ENCODE measurements at places on chromosomes 7 and 10.
A peak's percentile ranks its signal among the peaks of the same experiment; 100 is the strongest.

- DNase-seq: peak; percentile 87
These were observed 252.6 kb downstream of the CELF2 start for GRCh38 chr10:11270135-11270857.

DNA sequence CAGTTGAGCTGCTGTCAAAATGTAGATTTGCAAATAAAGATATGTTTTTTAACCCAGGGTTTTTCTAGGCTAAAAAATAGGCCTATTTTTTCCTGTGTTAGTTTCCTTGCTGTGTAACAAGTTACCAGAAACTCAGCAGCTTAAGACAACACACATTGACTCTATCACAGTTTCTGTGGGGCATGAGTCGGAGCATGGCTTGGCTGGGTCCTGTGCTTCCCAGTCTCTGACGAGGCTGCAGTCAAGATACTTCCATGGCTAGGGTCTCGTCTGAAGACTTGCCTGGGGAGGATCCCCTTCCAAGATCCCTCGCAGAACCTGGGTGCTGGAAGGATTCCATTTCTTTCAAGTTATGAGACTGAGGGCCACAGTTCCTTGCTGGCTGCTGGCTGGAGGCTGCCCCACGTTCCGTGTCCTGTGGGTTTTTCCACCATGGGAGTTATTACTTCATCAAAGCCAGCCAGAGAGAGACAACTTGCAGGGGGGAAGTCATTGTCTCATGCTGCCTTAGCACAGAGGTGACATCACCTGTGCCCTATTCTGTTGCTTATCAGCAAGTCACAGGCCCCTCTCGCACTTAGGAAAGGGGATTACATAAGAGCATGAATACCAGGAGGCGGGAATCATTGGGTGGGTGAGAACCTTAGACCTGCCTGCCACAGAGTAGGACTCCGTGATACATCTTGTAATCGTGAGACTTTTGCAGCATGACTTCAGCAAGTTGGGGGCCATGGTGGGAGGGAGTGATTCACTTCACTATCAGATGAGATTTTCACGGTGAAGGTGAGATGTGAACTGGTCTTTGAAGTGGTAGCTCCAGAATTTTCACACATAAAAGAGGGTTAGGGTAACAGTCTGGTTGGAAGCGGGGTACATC lies 77.9 kb downstream of the CCNY start:
- no peak for DNase-seq

- no peak for DNase-seq
These were observed 45.3 kb downstream of the PDLIM1 start for GRCh38 chr10:95245425-95246055.

DNA sequence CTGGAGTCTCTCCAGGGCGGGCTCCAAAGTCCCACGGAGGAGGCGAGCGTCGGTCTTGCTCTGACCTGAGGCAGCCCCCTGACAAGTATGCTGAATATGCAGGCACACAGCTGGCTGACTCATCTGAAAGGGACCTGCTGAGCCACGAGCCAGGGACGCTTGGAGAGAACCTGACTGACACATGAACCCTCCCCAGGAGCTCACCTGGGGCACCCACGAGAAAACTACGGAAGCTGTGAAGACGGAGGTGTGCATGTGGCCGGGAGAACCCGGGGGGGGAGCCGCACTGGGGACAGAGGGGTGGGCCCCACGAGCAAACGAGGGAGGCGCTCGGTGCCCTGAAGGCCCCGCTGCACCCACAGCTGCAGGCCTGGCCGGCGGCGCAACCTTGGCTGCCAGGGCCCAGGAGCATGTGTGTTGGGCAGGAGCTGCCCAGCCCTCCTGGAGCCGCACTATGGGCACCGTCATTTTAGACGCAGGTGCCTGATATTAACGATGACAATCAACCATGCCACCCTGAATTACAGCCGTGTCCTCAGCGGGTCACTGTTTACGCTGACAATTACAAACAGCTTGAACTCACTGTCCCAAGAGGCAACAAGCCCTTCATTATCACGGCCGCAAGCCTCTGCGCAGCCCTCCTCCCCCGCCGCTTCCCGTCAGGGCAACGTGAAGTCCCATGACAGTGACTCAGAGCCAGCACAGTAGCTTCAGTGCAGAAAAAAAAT lies 64.7 kb downstream of the DIP2C start:
- DNase-seq: no peak
